ENCODE measurements at places on chromosomes 4 and X. TPM values are rescaled to one million over a fixed set of nuclear protein-coding genes. Genes with fewer than 3 reads are reported as not detected.
A peak's percentile ranks its signal among the peaks of the same experiment; 100 is the strongest.

DNA sequence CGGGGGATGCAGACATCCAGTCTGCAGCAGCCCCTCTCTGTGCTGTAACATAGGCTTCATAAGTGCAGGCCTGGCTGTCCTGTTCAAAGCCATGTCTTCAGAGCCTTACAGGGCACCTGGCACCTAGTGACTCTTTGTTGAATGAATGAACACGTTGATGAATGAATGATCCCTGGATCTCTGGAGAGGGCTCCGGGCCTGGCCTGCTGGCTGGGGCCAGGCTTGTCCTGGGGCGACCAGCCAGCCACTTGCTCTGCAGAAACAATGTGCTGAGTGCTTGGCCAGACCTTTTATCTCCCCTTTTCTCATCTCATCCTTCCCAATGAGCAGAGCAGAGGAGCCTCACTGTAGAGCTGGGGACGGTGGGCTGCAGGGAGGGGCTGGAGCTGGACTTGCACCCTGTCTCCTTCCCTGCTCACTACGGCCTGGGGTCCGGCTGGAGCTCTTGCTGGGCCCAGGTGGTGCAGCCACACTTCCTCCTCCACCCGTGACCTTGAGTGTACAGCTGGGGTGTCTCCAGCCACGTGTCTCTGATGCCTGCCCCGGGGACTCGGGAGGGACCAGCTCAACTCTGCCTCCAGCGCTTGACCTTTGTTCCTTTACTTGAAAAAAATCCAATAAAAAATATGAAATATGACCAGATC, 77.9 kb downstream of the PSAPL1 start:
- no peak overlapping the region for H3K4me3 ChIP-seq
- no peak for DNase-seq
- H3K27ac ChIP-seq: no peak overlapping the region
- H3K27me3 ChIP-seq: no peaks in the 10 kb centered on the region
- no peaks in the 10 kb centered on the region for H3K36me3 ChIP-seq

DNA sequence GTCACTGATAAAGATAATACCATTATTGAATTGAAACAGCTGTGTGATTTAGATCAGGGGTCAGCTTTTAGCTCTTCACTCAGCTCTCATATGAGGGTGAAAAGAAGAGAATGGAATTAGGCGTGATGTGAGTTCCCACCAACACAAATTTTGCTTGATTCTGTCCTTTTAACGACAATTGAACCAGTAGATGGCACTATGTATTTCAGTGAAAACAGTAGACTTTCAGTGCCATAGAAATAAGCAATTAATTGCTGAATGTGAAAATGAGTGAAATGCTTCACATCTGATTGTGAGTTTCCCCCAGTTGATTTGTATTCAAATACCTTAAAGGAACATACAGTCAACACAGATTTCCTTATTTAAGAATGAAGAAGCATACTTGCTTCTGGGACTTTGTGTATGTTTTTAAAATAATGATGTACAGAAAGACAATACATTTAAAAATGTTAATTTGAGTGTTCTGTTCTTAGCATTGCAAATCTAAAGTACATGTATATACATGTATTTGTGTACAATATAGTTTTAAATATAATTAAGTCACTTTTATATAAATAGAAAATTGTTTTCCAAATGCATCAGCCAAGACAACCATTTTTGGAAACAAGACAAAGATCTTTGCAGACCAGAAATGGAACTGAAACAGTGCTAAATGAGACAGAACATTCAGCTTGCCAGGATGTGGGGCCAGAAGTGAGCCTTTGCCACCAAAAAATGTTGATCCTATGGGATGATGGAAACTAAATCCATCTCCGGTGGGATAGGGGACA, 178.8 kb downstream of the SNCA start:
- H3K27me3 ChIP-seq: no peaks in the 10 kb centered on the region
- no peak overlapping the region for H3K4me3 ChIP-seq
- H3K27ac ChIP-seq: no peak overlapping the region
- DNase-seq: no peak
- H3K4me1 ChIP-seq: peaks cover 5% of the 10 kb centered on the region

DNA sequence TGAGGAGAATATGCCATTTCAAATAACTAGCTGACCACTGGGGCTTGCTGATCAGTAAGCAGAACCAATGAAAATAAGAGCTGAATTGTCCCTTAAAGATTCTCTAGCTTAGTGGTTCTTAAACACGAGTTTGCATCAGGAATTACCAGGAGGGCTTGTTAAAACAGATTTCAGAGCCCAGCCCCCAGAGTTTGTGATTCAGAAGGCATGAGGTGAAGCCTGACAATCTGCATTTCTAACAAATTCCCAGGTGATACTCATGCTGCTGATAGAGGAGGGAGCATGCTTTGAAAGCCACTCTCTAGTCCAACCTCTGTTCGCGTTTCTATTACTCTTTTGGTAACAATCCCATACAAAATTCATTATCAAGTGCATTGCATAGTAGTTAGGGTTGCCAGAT, 35.5 kb downstream of the DCX start:
- DNase-seq: no peak
- H3K27me3 ChIP-seq: peaks cover 5% of the 10 kb centered on the region
- no peaks in the 10 kb centered on the region for H3K36me3 ChIP-seq
- no peak overlapping the region for H3K27ac ChIP-seq
- H3K4me1 ChIP-seq: no peaks in the 10 kb centered on the region
- no peak overlapping the region for H3K4me3 ChIP-seq

GRCh38 chrX:41348551-41348950, 14.6 kb downstream of the DDX3X start:
- no peak for DNase-seq
- no peak overlapping the region for H3K27ac ChIP-seq
- H3K36me3 ChIP-seq: peaks cover 74% of the 10 kb centered on the region
- no peaks in the 10 kb centered on the region for H3K27me3 ChIP-seq
- no peak overlapping the region for H3K4me3 ChIP-seq
- no peaks in the 10 kb centered on the region for H3K4me1 ChIP-seq

DNA sequence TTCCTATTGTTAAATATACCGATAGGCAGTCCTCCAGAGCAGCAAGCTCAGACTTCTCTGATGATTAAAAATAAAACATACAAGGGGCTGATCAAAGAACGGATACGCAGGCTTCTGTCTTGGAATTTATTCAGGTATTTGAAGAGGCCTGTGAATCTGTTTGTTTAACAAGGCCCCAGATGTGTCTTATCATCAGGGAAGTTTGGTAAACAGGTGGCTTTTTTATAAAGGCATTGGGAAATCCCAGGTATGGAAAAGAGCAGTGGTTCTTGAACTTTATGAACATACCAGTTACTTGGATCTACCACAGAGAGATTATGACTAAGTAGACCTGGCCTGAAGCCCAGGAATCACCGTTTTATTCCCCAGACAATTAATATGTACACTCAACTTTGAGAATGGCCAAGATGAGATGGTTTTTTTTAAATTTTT, 47.9 kb downstream of the SOWAHB start:
- H3K27ac ChIP-seq: no peak overlapping the region
- no peaks in the 10 kb centered on the region for H3K36me3 ChIP-seq
- DNase-seq: no peak
- H3K27me3 ChIP-seq: no peaks in the 10 kb centered on the region
- H3K4me3 ChIP-seq: no peak overlapping the region

DNA sequence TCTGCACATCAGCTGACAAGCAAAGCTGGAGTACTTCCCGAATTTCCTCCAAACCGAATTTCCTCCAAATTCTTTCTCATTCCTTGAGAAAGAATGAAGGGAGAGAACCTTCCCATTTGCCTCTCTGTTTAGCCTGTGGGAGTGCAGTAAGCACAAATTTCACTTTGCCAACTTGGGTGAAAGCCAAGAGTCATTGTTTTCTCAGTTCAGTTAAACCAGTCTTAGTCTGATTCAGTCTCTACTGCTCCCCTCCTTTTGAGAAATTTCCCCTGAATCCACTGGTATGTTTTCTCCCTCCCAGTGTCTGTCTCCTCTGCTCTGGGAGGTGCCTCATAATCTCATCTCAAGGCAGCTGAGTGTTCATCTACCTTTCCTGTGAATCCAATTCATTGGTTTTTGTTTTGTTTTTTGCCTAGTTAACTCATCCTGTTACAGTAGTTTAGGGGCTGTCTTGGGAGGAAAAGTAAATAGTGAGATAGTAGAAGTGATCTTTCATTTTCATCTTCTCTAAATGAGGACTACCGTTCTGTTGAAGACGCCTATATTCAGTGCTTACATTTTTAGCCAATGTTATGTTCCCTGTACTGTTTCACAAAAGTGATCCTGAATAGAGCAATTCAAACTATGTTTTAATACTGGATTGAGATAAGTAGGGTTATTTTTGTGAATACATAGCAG, 49.0 kb downstream of the SYTL5 start:
- no peaks in the 10 kb centered on the region for H3K27me3 ChIP-seq
- H3K27ac ChIP-seq: no peak overlapping the region

- H3K4me1 ChIP-seq: peaks cover 48% of the 10 kb centered on the region
- H3K27me3 ChIP-seq: no peaks in the 10 kb centered on the region
- DNase-seq: peak; percentile 37
- H3K4me3 ChIP-seq: no peak overlapping the region
Measured at GRCh38 chr4:87093443-87094123, 126.8 kb downstream of the KLHL8 start.

- no peaks in the 10 kb centered on the region for H3K36me3 ChIP-seq
- DNase-seq: no peak
- H3K27ac ChIP-seq: no peak overlapping the region
- no peaks in the 10 kb centered on the region for H3K27me3 ChIP-seq
Measured at GRCh38 chr4:167028976-167029375, 205.3 kb downstream of the SPOCK3 start.

GRCh38 chr4:1449475-1449832, 43.2 kb upstream of the NKX1-1 start:
- H3K4me3 ChIP-seq: no peak overlapping the region
- no peak overlapping the region for H3K27ac ChIP-seq
- H3K4me1 ChIP-seq: no peaks in the 10 kb centered on the region
- no peaks in the 10 kb centered on the region for H3K36me3 ChIP-seq
- no peaks in the 10 kb centered on the region for H3K27me3 ChIP-seq
- DNase-seq: no peak

DNA sequence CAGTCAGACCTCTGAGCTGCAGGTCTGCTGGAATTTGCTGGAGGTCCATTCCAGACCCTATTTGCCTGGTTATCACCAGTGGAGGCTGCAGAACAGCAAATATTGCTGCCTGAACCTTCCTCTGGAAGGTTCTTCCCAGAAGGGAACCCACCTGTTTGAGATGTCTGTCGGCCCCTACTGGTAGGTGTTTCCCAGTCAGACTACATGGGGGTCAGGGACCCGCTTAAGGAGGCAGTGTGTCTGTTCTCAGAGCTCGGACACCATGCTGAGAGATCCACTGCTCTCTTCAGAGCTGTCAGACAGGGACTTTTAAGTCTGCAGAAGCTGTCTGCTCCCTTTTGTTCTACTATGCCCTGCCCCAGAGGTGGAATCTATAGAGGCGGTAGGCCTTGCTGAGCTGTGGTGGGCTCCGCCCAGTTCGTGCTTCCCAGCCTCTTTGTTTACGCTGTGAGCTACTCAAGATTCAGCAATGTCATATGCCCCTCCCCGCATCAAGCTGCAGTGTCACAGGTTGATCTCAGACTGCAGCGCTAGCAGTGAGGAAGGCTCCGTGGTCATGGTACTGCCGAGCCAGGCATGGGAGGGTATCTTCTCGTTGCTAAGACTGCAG, 44.1 kb upstream of the KDR start:
- no peaks in the 10 kb centered on the region for H3K27me3 ChIP-seq
- no peaks in the 10 kb centered on the region for H3K36me3 ChIP-seq
- no peak for DNase-seq
- no peak overlapping the region for H3K27ac ChIP-seq
- H3K4me3 ChIP-seq: no peak overlapping the region

DNA sequence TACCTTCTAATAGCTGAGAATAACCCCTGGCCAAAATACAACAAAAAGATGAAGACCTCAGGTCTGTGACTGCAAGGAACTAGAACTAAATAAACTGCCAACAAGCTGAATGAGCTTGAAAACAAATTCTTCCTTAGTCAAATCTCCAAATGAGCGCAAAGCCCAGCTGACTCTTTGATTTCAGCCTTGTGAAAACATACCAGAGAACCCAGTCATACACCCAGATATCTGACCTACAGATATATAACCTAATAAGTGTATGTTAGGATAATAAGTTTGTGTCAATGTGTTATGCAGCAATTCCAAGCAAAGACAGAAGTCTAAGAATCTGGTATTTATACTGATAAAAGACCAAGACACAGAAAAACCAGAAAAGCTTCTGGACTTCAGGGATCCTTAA, 38.0 kb upstream of the ADGRL3 start:
- no peaks in the 10 kb centered on the region for H3K4me1 ChIP-seq
- no peak overlapping the region for H3K27ac ChIP-seq
- no peak for DNase-seq
- no peaks in the 10 kb centered on the region for H3K27me3 ChIP-seq
- H3K4me3 ChIP-seq: no peak overlapping the region

- no peak for DNase-seq
- H3K27me3 ChIP-seq: no peaks in the 10 kb centered on the region
- H3K36me3 ChIP-seq: no peaks in the 10 kb centered on the region
Measured at GRCh38 chr4:79413032-79413885, 5.2 kb upstream of the GK2 start.

- H3K27ac ChIP-seq: peak overlapping the region; percentile 78
- no peaks in the 10 kb centered on the region for H3K4me1 ChIP-seq
- no peak overlapping the region for H3K4me3 ChIP-seq
- H3K27me3 ChIP-seq: no peaks in the 10 kb centered on the region
Measured at GRCh38 chrX:154373340-154374306, 811 bp downstream of the FLNA start.

GRCh38 chr4:1988327-1988724, 20.4 kb downstream of the NELFA start:
- no peak for DNase-seq

DNA sequence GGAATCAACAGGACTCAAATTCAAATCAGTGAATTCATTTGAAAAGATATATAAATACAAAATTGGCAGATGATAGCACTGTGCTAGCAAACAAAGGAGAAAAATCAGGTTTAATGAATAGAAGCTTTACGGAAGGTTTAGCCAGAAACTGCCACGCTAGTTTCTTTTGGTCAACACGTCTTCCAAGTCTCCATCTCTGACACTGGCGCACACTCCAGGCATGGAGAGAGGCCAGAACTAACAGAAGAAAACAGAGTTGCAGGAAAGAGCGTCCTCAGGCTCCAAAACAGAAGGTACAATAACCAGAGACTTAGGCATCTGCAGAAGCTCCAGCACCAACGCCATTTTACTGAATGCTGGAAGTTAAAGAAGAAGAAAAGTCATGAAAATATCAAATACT, 497.3 kb upstream of the FRG1 start:
- DNase-seq: no peak
- no peaks in the 10 kb centered on the region for H3K27me3 ChIP-seq
- no peak overlapping the region for H3K27ac ChIP-seq
- no peaks in the 10 kb centered on the region for H3K36me3 ChIP-seq
- H3K4me3 ChIP-seq: no peak overlapping the region

DNA sequence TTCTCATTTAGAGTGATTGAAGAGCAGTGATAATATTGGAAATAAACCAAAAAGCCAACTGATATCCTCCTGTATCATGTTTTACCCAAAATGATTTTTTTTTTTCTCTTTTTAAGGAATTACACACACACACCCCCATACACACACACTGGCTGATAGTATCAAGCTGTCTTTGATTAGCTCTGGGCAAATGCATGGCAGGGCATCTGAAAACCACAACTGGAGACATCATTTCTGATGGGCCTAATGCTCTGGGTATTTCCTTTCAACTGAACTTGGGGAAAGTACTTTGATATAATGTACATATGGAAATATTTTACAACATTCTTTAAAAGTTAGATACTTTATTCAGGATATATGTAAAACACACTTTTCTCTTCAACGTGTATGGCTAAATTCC, 14.2 kb upstream of the OSTC start:
- no peak overlapping the region for H3K27ac ChIP-seq
- H3K36me3 ChIP-seq: peaks cover 52% of the 10 kb centered on the region
- no peaks in the 10 kb centered on the region for H3K4me1 ChIP-seq
- DNase-seq: no peak
- H3K4me3 ChIP-seq: no peak overlapping the region

Gene ACSL1
- 288 TPM for total RNA-seq

Gene FAM241A
- total RNA-seq: 9.1 TPM

Gene HOPX
- 1.5 TPM for total RNA-seq

Gene KLF3
- total RNA-seq: 21.7 TPM

Gene IDUA
- 17.4 TPM for total RNA-seq
